Endodermal cell (in vitro differentiated cells): ENCODE measurements at places on chromosomes 12 and 14. TPM values are rescaled to one million over a fixed set of nuclear protein-coding genes. Genes with fewer than 3 reads are reported as not detected.

BEST3 gene
- total RNA-seq = not detected in 3 replicates

NKX2-8 gene
- total RNA-seq = not detected in 3 replicates

SP7 gene
- total RNA-seq = not detected in 2 replicates

DNA sequence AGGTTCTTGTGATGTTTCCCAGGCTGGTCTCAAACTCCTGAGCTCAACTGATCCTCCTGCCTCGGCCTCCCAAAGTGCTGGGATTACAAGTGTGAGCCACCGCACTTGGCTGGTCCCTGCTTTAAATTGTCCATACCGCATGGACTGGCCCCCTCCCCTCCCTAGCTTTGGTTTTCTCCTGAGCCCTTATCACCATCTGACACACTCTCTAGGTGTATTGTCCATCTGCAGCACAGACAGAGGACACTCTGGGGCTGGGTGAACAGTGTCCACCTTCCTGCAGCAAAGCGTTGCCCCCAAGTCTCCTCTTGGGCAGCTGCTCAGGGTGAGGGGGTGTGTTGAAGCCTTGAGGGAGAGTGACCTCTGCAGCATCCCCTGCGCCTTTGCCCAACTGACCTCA lies 36.0 kb upstream of the DLK1 start:
- no peak for DNase-seq
